ENCODE measurements at places on chromosomes 7 and 10.
A peak's percentile ranks its signal among the peaks of the same experiment; 100 is the strongest.

GRCh38 chr10:89609833-89610346 lies 35.2 kb downstream of the PANK1 start:
- DNase-seq = no peak

GRCh38 chr7:43363035-43363791 lies 219.7 kb upstream of the STK17A start:
- no peak for DNase-seq

- DNase-seq = no peak
These were observed 61.9 kb downstream of the TES start for GRCh38 chr7:116271963-116272886.

- DNase-seq = no peak
These were observed 61.6 kb downstream of the ENO4 start for GRCh38 chr10:116910910-116911309.

DNA sequence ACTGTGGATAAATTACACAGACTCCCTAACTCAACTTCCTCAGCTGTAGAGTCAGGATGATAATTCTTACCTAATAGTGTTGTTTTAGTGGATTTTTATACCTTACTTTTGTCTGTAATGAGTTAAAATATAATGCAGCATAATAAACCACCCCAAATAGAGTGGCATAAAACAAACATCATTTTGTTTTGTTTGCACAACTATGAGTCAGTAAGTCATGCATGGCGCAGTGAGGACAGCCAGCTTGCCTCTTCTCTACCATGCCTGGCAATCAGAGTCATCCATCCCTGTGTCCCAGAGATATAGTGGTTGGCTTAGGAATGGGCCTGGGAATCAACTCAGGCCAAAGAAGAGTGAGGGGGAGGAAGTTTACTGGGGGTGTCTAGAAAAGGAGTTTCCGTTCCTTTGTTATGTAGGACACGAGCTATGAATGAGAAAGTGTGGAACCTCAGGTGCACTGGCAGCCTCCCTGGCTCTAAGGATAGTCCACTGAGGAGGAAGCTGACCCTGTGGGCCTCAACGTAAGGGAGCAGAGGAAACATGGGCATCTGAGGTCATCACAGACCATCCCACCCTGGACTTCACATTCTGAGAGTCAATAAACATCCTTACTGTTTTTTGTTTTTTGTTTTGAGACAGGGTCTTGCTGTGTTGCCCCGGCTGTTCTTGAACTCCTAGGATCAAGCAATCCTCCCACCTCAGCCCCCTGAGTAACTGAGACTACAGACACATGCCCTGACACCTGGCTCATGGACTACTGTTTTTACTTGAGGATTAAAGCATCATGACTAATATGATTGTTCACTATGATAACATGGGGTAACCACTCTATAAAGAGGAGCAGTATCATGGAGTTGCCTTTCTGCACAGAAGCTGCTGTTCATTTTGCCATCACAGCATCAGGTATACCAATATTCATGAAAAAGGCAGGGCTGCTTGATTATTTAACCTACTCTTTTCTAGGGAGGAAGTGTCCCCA lies 21.0 kb upstream of the GRB10 start:
- no peak for DNase-seq

GRCh38 chr7:119086026-119086425 lies 861.5 kb downstream of the ANKRD7 start:
- no peak for DNase-seq

DNA sequence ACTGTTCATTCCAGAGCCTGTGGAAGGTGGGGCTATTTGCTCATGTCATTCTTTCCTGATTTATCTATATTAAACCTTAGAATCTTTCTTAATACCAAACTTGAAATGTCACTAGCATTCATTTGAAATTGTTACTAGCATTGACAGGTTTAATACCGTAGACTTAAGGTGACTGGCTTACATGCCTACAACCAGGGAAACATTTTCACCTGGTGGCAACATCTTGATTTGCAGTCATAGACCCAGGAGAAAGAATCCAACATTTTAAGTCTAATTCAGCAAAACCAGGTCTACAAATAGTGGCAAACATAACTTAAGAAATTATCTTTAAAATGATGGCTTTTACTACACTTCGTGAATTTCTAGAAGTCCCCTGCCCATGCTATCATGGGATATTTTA lies 353.7 kb downstream of the HTR7 start:
- no peak for DNase-seq

- DNase-seq = no peak
These were observed 98.9 kb downstream of the KMT2C start for GRCh38 chr7:152336754-152337368.

DNA sequence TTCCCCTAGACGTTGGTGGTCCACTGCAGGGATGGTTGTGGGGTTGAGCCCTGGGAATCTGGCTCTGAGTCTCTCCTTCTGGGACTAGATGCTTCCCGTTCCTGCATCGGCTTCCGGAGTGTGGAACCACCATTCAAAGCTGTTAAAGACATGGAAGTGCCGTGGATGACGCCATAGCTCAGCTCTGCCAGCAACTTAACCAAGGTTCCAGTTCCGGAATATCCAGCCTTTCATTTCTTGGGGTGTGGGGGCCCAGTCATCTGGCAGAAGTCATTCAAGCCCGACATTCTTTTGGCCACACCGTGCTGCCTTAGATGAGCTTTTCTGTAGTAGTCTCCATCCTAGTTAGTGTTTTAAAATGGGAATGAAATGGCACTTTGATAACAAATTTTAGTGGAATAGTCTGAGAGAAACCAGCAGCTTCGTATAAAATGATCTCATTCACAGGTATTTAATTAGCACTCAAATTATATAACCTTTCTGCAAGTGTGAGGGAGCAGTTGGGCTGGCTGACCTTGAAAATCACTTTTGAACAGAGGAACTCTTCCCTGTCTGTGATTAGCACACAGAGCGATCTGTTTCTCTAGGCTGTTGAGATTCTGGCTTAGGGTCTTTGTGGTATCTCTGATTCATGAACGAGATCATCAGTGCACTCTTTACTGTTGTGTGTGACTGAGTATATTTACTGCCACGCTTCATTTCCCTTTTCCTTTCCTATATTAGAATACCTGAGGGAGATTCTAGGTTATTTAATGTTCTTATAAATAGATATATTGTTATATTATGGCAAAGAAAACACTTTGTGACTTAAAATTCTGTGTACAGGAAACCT lies 19.9 kb downstream of the LMTK2 start:
- DNase-seq = no peak

DNA sequence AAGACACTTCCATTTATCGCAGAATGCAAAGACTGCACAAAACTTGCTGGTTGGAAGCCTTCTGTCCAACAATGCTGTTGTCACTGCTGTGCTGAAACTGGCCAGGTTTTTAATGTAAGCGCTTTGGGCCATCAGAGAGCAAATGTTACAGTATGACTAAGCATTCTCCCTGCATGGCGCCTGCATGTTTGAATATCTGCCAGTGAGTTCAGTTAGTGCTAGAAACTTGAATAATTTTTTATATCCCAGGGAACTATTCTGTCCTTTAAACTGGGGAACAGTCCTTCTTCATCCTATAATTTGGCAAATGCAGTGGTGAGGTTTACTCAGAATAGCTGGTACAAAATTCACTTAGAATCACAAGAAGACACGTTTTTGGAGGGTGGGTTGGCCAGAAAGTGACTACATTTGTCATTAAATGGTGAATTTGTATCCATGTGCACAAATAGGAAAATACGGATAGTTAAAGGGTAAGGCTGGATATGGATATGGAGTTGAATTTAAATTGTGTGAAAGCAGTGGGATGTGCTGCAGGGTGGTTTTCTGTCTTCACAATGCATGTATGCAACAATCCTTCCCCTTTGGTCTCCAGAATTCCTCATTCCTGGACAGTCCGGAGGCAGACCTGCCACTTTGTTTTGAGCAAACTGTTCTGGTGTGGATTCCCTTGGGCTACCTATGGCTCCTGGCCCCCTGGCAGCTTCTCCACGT lies 1.7 kb downstream of the ABCC2 start:
- DNase-seq = no peak

GRCh38 chr7:260441-261281 lies 29.3 kb upstream of the FOXL3 start:
- peak; percentile 39 for DNase-seq

DNA sequence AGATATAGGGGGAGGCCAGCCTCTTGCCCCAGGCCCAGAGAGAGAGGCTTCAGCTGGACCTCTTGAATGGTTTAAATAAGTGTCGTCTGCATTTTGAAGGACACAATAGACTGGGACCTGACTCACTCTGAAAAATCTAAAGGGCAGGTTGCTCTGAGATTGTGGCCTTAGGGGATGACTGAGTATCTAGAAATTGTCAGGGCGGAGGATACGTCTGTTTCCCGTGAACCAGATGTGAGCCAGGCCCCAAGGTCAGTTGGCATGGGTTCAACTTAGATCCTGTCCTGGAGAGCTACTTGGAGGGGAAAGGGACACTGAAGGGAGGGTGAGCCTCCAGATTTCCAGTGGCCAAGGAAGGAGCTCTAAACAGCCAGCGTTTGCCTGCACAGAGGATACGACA lies 110.2 kb downstream of the CHN2 start:
- DNase-seq = no peak

DNA sequence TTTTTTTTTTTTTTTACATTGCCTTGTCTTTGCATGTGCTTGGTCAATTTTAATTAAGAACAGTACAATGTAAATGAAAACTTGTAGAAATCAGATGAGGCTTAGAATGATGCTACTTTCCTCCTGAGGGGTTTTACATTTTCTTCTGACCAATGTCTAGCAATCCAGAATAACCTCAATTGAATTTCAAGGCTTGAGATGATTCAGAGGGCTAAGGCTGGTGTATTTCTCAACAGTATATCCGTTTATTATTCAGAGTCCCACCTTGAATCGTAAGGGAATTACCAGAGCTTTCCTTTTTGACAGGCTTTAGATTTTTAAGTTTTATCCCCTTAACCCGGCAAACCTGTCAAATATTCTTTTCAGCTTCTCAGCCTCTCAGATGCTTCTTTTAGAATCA lies 231.2 kb upstream of the STK17A start:
- DNase-seq = no peak

GRCh38 chr10:32957341-32958084 lies 517 bp downstream of the ITGB1 start:
- peak; percentile 81 for DNase-seq

All from Right ventricle myocardium superior (tissue), 1 donor.